ENCODE measurements at places on chromosomes 2 and 18.
A peak's percentile ranks its signal among the peaks of the same experiment; 100 is the strongest.

DNA sequence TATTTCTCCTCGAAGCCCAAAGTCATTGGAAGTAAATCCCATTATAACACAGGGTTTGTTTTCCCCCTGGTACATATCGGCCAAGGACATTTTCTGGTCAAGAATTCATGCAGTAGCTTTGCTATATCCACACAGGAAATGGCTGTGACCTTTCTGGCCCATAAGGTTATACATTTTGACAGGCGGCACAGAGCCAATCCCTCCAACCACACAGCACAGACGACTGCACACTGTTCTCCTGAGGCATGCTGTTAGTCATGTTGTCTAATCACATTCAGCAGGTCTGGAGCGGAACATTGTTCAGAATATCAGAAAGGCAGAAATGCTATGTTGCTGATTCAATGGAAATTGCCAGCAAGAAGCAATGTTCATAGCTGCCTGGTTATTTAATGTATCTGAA, 742.3 kb upstream of the SLC8A1 start:
- DNase-seq, result no peak
- H3K36me3 ChIP-seq, result no peaks in the 10 kb centered on the region
- no peaks in the 10 kb centered on the region for H3K27me3 ChIP-seq
- no peak overlapping the region for H3K27ac ChIP-seq
- no peak overlapping the region for H3K4me3 ChIP-seq

DNA sequence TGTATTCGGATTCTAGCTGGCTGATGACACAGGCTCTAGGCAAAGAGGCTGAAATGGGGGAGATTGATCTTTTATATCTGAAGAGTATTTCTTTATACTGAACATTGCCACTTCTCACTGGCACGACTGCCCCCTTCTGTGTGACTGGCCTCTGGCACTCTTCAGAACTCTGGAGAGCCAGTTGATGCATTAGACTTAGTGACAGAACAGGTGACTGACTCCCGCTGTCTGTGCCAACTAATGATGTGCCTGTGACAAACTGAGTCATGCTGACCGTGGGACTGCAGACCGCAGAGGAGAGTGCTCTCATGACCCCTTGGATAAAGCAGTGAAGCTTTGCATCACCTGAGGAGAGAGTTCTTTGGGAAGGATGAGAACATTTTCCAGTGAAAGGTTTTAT, 14.4 kb downstream of the MGAT5 start:
- no peak overlapping the region for H3K4me3 ChIP-seq
- H3K36me3 ChIP-seq, result peaks cover 30% of the 10 kb centered on the region
- peaks cover 4% of the 10 kb centered on the region for H3K4me1 ChIP-seq
- no peak overlapping the region for H3K27ac ChIP-seq
- no peaks in the 10 kb centered on the region for H3K27me3 ChIP-seq
- DNase-seq, result no peak

DNA sequence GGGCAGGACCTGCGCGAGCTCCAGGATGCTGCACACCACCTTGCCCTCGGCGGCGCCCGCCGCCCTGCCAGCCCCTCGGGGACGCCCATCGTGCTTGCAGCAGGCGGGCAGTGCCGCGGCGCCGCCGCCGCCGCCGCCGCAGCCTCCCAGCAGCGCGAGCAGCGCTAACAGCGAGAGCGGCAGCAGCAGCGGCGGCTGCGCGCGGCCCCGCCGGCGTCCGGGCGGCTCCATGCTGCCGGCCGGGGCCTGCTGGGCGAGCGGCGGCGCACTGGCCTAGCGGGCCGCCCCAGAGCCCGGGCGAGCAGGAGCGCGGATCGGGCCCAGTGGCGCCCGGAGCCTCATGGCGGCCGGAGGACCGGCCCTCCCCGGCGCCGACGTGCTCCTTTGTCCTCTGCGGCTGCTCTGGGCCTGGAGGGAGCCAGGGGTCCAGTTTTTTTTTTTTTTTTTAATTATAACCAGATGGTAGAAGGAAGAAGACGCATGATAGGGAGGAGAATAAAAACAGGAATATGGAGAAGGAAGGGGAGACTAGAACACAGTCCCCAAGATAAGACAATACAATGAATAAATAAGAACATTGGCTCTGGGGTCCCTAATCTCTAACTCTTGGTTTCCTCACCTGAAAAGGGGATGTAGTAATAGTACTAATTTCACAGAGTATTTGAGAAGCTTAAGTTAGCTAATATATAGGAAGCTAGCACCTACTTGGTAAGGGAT, 17.1 kb upstream of the ANKRD62 start:
- peaks cover 28% of the 10 kb centered on the region for H3K27me3 ChIP-seq
- H3K4me3 ChIP-seq, result peak overlapping the region; percentile 41
- H3K27ac ChIP-seq, result no peak overlapping the region
- DNase-seq, result no peak
- no peaks in the 10 kb centered on the region for H3K36me3 ChIP-seq

DNA sequence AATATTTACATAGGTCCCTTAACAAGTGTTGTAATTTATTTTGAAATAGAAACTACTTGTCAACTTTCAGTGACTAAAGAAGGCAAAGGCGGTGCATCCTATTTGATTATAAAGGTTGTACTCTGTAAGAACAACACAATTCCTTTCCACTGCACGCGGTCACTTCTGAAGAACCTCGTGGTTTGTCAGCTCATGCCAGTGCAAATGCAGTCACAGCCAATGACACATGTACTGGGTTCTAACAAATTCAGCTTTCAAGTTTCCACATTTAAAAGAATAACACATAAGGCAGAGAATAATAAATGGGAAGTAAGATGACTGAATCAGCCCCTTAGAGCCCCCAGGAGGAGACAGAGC, 39.7 kb downstream of the CYB5A start:
- H3K27me3 ChIP-seq, result no peaks in the 10 kb centered on the region
- H3K4me3 ChIP-seq, result no peak overlapping the region
- H3K27ac ChIP-seq, result no peak overlapping the region

DNA sequence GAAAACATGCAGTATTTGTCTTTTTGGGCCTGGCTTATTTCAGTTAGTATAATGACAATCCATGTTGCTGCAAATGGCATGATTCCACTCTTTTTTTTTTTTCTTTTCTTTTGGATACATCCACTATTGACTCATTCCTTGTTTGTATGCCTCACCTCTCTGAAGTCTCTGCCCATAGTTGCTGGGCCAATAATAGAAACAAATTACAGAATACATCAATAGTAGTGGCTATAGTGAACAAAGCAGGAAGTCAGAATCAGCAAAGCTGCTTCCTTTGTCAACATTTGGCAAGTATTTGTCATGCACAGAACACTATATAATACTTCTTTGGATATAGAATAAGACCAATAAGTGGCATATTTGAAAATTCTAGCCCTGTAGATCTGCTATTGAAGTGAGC, 609.7 kb downstream of the STK39 start:
- H3K4me3 ChIP-seq, result no peak overlapping the region
- no peak for DNase-seq
- H3K4me1 ChIP-seq, result no peaks in the 10 kb centered on the region
- H3K36me3 ChIP-seq, result no peaks in the 10 kb centered on the region
- H3K27ac ChIP-seq, result no peak overlapping the region

DNA sequence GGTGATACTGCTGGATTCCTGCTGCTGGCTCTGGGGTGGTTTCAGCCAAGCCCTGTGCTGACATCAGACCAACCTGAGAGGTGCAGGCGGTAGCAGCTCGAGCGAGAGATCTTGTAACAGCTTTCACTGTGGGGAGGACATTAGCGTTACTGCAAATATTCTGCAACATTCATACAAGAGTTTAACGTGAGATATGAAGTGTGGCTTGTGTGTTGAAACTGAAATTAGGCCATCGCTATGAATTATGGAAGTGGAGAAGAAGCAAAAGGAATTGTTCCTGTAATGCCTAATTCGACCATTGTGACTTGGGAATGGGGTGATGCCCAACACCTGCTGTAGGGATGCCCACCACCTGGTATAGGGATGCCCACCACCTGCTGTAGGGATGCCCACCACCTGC, 6.5 kb upstream of the MLPH start:
- H3K4me3 ChIP-seq, result no peak overlapping the region
- no peak for DNase-seq
- peaks cover 5% of the 10 kb centered on the region for H3K4me1 ChIP-seq
- peaks cover 6% of the 10 kb centered on the region for H3K36me3 ChIP-seq
- H3K27ac ChIP-seq, result no peak overlapping the region

DNA sequence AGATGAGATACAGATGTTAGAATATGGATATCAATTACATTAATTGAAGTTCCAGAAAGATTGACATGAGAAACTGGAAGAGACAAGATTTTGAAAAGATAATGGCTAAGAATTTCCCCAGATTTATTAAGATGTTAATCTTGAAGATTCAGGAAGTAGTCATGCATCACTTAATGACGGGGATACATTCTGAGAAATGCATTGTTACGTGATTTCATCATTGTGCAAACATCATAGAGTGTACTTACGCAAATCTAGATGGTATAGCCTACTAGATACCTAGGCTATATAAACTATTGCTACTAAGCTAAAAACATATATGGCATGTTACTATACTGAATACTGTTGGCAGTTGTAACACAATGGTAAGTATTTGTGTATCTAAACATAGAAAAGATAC, 6.8 kb upstream of the CHMP3 start:
- H3K27ac ChIP-seq, result no peak overlapping the region
- H3K4me1 ChIP-seq, result no peaks in the 10 kb centered on the region
- H3K4me3 ChIP-seq, result no peak overlapping the region
- no peak for DNase-seq
- no peaks in the 10 kb centered on the region for H3K36me3 ChIP-seq
- peaks cover 28% of the 10 kb centered on the region for H3K27me3 ChIP-seq

DNA sequence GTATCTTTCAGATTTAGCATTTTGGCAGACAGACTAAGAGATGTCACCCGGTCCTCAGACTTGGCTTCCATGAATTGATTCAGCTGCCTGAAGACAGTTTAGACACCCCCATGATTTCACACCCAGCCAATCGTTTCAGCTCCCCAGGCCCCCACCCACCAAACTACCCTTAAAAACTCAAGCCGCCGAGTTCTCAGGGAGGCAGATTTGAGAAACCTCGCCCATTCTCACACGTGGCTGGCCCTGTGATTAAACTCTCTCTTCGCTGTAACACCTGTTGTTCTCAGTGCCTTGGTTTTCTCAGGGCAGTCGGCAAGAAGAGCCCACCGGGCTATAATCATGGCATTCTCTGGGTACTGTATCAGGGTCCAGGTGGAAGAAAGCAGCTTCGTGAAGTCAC, 35.2 kb downstream of the UXS1 start:
- H3K27me3 ChIP-seq, result no peaks in the 10 kb centered on the region
- peaks cover 13% of the 10 kb centered on the region for H3K36me3 ChIP-seq
- peaks cover 35% of the 10 kb centered on the region for H3K4me1 ChIP-seq
- DNase-seq, result peak; percentile 29
- H3K4me3 ChIP-seq, result peak overlapping the region; percentile 91

DNA sequence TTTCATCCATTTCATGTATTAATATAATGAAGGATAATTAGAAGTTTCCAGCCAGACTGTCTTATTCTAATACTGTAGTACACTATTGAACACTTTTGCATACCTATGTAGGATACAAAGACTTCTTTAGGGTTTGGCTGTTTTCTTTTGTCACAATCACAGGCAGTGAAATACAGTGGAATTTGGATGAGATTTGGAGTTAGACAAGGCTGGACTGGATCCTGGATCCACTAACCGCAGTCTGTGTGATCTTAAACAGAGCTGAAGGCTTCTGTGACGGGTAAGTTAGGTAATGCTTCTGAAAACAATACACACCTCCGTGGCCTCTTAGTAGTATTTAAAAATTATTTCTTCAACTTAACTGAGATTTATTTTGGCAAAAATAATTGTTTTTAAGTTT, 1128.6 kb upstream of the CDH2 start:
- no peak for DNase-seq
- no peak overlapping the region for H3K4me3 ChIP-seq
- H3K27ac ChIP-seq, result no peak overlapping the region

DNA sequence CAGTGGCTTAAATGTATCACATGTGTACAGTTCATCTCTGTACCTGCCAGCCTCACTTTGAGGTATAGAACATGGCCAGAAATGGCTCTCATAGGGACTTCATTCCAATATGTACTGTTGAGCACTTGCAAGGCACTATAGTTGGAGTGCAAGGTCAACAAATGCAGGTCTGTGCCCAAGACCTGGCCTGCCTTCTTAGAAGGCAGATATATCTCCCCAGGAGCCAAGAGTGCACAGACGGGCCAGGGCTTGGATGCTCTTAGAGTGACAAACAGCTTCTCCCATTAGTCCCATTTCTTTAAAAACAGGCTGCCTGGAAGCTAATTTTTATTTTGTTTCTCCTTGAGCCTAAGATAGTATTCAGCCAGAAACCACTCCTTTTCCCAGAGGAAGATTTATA, 7.3 kb downstream of the TEX261 start:
- no peak overlapping the region for H3K4me3 ChIP-seq
- no peak for DNase-seq
- peaks cover 22% of the 10 kb centered on the region for H3K4me1 ChIP-seq
- peaks cover 35% of the 10 kb centered on the region for H3K36me3 ChIP-seq
- no peak overlapping the region for H3K27ac ChIP-seq
- H3K27me3 ChIP-seq, result no peaks in the 10 kb centered on the region

DNA sequence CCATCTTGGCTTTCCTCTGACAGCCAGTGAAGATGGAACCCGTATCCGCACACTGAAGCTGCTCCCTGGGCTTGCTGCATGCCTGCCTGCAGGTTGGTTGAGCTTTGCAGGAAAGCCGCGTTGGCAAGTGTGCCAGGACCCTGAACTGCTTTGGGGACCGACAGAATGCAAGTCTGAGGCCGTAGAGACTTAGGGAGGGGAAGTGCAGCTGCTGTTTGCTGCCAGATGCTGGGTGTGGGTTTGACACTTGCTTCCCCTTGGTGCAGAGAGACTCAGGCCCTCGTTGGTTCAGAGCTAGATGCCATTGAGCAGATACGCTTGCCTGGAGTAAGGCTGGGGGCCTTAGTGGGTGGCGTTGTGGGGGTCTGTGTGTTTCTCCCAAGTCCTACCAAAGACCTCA, 13.1 kb upstream of the PHLPP1 start:
- H3K36me3 ChIP-seq, result no peaks in the 10 kb centered on the region
- no peak overlapping the region for H3K4me3 ChIP-seq
- no peak overlapping the region for H3K27ac ChIP-seq
- peaks cover 20% of the 10 kb centered on the region for H3K27me3 ChIP-seq
- DNase-seq, result no peak
- no peaks in the 10 kb centered on the region for H3K4me1 ChIP-seq

DNA sequence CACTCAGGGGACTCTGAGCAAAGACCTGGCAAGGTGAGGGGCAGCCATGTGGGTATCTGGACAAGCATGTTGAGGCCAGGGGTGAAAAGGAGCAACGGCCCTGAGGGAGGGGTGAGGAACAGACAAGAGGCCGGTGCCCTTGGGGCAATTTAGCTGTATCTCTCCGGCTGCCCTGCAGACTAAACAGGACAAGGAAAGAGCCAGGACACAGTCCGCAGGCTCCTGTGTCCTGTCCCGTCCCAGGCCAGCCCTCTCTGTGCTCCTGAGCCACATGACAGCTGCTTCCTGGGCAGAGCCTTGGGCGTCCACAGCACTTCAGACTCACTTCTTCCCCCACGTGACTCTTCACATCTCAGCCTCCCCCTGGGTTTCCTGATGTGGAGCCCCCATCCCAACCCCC, 206.1 kb downstream of the KLHL29 start:
- peaks cover 33% of the 10 kb centered on the region for H3K27me3 ChIP-seq
- H3K4me3 ChIP-seq, result no peak overlapping the region

Measured in effector memory CD8-positive, alpha-beta T cell (primary cell).